CD4-positive, alpha-beta T cell treated with Interleukin-17A for 4 hours (primary cell): ENCODE measurements at places on chromosomes 12 and 14.

DNA sequence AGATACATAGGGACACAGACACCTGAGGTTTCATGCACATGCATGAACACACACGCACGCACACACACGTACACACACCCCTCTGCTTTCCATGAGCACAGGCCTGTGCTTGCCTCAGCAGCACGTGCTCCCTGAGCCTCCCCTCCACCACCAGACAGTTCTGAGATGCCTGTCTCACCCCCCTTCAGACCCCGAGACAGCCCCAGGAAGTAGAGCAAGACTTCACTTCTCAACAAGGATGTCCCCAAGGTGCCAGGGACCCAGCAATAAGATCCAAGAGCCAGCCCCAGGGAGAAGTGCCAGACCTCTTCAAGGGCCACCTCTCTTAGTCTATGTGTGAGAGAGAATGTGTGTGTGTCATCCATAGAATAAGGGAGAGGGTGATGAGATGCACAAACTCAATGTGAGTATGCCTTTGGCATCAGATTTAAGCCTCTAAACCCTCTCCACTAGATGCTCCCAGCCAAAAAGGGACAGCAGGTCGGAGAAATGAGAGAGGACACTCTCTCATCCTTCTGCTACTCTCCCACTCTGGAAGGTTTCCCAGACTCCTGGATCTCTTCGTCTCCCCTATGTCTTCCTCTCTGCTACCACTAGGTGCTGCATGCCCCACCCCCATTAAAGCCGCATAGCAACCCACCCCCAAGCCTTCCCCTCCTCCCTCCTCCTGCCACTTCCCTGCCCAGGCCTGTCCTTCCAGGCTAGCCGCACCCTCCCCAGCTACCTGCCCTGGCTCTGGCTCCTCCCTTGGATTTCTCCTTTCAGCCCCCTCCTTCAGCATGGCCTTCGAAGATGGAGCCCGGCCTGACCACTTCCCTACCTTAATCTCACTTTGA lies 7.7 kb downstream of the RARG start:
- peak; percentile 40 for DNase-seq

DNA sequence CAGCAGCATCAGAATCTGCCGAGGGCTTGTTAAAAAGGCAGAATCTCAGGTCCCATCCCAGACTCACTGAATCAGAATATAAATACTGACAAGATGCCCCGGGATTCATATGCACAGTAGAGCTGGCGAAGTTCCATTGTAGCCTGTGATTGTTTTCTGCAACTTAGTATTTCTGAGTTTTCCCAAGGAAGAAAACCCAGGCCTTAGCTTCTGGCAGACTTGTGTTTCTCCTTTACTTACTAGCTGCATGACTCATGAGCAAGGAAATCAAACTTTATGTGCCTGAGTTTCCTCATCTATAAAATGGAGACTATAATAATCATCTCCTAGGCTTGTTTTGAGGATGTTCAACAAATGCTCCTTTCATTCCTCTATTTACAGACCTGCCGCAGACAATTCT lies 278.5 kb upstream of the PLEKHG7 start:
- no peak for DNase-seq

DNA sequence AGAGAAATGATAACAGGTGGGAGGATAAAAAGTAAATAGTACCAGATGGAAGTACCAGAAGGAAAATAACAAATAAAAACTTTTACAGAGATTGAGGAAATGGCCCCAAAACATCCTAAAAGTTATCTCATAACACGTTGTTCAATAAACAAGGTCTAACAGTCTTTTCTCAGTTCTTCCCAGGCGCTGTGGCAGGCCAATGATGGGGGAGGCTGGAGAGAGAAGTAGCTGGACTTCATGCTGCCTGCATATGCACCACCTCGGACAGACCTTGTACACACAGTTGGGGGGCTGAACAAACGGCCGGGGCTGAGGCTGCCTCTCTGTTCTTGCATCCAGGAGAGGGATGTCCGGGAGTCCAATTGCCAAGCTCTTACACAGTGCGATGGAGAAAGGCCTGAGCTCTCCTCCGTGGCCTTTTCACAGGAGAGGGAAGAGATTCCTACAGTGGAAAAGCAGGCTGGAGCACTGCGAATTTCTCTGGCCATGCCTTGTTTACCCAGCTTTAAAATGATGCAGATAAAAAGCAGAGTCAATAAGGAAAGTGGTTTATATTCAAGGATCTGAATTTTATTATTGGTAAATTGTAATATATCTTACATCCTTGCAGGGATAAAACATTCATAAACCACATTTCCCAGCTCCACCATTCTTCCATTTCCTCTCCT lies 109.8 kb downstream of the PHLDA1 start:
- DNase-seq: no peak

DNA sequence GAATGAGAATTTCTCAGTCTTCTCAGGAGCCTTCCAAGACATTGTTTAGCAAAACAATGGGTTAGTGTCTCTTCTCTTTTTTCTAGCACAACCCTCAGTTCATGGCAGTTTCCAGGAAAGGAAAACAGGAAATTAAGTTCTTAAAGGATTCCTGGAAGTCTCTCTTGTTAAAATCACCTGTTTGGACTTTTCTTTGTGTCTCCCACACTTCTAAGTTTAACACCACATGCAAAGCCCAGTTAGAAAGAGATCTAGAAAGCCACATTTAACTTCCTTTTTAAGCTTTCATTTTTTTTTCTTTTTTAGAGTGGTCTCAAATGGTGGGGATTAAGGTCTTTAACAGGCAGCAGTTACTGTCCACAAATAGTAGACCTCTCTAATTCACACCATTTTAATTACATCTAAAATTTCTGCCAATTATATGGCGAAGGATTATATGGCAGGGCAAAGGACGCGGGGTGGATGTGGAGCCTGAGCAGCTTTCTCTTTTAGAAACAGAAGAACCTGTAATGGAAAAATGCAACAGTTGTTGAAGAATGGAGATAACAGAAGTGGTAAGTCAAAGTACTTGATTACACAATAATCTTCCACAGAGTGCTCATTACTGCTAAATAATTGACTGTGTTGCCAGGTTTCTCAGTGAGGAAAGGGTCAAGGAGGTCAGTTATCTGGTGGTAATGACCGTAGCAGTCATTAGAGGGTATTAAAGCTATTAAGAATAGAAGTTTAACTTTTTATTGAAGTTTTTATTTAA lies 298.6 kb downstream of the AKAP6 start:
- no peak for DNase-seq

GRCh38 chr14:106003351-106003750 lies 477.0 kb downstream of the TMEM121 start:
- no peak for DNase-seq

GRCh38 chr14:66401449-66402095 lies 84.6 kb upstream of the CCDC196 start:
- no peak for DNase-seq

DNA sequence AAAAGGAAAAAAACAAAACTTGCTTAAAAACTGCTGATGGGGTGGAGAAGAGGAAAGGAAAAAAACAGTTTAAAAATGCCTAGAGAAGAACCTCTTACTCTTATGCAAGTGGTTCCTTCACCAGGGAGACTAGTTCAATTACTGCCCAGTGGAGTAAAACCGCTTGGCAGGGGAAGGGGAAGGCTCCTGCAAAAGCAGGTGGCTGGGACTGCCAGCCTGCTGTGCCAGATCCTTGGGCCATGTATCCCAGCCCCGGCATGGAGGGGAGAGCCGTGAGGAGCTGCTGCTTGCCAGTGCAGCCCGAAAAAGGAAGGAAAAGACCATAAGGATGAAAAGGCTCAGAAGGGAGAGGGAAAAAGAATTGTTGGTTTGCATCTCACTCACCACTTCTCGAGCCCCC lies 123.0 kb downstream of the FSCB start:
- no peak for DNase-seq

DNA sequence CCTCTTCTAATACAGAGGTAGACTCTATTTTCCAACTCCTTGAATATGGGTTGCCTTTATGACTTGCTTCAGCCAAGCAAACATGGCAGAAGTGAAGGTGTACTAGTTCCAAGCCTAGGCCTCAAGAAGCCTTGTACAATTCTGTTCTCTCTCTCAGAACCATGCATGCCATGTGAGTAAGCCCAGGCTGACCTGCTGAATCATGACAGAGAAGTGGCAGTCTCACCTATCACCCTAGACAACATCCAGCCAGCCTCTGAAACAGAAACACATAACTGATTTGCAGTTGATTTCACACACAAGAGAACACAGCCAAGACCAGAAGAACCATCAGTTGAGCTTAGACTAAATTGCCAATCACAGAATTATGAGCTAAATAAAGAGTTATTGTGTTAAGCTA lies 157.2 kb downstream of the GARIN6 start:
- no peak for DNase-seq

- no peak for DNase-seq
These were observed 434.0 kb upstream of the RGS6 start for GRCh38 chr14:71498212-71498611.

DNA sequence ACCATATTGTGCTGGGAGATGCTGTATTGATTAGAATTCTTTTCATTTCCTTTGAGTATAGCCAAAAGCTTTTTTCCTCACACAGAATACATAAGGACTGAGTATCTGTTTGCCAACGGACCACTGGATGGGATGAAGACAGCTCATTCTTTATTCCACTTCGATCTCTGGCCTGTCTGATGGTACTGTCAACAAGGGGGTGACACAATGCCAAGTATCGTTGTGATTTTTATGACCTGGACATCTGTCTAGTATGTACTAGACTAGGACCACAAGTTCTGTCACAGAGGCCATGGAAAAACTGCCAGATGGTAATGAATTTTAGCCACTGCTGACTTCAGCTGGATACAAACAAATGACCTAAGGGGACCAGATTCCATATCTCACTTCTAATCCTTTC lies 502.7 kb downstream of the SOX5 start:
- no peak for DNase-seq

GRCh38 chr12:50411051-50411660 lies 10.5 kb downstream of the LARP4 start:
- DNase-seq: no peak
